Neural progenitor cell (in vitro differentiated cells): ENCODE measurements at places on chromosomes 12 and 14. TPM values are rescaled to one million over a fixed set of nuclear protein-coding genes. Genes with fewer than 3 reads are reported as not detected.

DNA sequence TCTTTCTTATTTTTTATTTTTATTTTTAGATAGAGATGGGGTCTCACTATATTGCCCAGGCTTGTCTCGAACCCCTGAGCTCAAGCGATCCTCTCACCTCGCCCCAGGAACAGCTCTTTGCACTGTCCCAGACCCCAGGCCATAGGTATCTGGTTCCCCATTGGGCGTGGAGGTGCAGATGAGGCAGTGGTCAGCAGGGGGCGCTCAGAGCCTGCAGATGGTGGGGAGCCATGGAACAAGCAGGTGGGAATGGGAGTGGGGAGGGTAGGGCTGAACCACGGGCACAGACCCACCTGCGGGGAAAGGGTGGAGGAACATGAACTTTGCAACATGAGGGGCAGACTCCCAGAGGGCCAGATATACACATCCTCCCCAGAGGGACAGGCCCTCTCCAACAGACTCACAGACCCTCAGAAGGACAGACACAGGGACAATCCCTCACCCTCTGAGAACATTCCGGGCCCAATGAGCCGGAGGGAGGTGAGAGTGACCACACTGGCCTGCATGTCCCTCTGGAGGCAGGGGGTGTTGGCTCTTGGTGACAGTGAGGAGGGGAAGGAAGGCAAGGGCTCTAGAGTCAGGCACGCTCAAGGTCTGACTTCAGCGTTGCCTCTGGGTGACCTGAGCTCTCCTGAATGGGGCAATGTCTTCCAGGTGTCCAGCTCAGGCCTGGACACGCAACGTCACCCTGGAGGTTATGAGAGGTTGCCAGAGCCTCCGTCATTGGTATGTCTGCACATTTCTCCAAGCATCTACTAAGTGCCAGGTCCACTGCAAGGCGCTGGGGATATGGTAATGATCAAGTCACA is 34.9 kb downstream of the KRT80 start:
- peak; percentile 84 for DNase-seq
- H3K27ac ChIP-seq: no peak overlapping the region
- H3K4me1 ChIP-seq: no peaks in the 10 kb centered on the region
- no peaks in the 10 kb centered on the region for H3K36me3 ChIP-seq
- no peak overlapping the region for H3K4me3 ChIP-seq

DNA sequence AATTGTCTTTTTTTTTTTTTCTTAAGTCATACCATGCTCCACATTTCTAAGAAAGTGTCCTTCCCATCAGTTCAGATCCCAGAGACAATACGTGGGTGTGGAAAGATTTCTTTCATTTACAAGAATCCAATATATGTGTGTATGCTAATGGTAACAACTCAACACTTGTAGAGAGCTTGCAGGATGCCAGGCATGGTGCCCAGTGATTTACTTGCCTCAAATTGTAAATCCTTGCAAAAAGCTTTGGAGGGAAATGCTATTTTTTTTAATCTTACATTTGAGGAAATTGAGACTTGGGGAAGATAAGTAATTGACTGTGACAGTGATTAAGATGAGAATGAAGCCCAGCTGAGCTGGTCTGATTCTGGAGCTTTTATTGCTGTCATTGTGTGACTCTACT is 1264.6 kb upstream of the SEL1L start:
- no peaks in the 10 kb centered on the region for H3K36me3 ChIP-seq
- no peak overlapping the region for H3K4me3 ChIP-seq
- no peaks in the 10 kb centered on the region for H3K27me3 ChIP-seq

DNA sequence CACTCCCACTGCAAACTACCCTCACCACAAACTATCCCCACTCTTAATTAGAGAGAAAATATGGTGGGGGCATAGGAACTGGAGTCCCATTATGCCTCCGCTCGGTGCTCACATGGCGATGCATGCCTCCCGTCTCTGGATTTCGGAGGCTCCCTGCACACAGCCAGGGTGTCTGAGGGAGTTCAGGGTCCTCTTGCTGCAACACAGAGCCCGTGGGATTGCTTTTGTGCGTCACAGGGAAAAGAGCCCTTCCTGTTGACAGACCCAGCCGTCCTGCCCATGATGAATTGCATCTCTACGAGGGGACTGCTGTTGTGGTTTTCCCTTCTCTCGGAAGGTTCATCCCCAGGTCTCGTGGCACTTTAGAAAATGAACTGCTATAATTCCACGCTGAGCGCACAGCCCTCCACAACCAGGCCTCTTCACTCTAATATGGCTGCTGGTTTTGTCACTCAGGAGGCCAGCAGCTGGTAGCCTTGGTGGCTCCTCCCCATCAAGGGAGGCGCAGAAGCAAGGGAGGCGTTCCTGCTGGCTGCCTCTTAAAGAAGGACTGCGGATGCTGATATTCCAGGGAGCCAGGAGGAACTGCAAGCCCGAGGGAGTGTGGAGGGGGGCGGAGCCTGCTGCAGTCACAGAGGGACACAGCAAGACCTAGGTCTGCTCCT is 158.0 kb downstream of the KCNA5 start:
- no peaks in the 10 kb centered on the region for H3K27me3 ChIP-seq
- no peak overlapping the region for H3K27ac ChIP-seq
- DNase-seq: peak; percentile 64
- H3K4me1 ChIP-seq: peaks cover 51% of the 10 kb centered on the region
- H3K4me3 ChIP-seq: no peak overlapping the region

DNA sequence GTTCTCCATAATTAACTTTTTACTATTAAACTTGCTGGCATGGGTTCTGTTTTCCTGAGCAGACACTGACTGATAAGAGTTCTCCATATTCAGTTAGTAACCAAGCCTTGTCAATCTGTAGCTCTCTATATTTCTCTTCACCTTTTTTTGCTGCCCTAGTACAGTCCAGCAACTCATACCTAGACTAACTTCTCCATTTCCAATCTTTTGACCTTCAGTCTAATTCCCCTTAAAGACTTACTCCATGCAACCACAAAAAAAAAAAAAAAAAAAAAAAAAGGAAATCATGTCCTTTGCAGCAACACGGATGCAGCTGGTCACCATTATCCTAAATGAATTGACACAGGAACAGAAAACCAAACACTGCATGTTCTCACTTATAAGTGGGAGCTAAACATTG is 125.7 kb upstream of the KRAS start:
- DNase-seq: no peak
- no peaks in the 10 kb centered on the region for H3K4me1 ChIP-seq
- H3K4me3 ChIP-seq: no peak overlapping the region
- no peak overlapping the region for H3K27ac ChIP-seq

SLC6A15 gene
- 15.1 and 25.4 TPM in 2 replicates for total RNA-seq

NRXN3 gene
- total RNA-seq: 5.9 and 6.1 TPM in 2 replicates

- DNase-seq: peak; percentile 76
- no peaks in the 10 kb centered on the region for H3K36me3 ChIP-seq
- H3K4me3 ChIP-seq: peak overlapping the region; percentile 37
- H3K27me3 ChIP-seq: peaks cover 61% of the 10 kb centered on the region
- peaks cover 6% of the 10 kb centered on the region for H3K4me1 ChIP-seq
- no peak overlapping the region for H3K27ac ChIP-seq
Measured at GRCh38 chr12:52250048-52250990, 17.3 kb downstream of the KRT7 start.

DNA sequence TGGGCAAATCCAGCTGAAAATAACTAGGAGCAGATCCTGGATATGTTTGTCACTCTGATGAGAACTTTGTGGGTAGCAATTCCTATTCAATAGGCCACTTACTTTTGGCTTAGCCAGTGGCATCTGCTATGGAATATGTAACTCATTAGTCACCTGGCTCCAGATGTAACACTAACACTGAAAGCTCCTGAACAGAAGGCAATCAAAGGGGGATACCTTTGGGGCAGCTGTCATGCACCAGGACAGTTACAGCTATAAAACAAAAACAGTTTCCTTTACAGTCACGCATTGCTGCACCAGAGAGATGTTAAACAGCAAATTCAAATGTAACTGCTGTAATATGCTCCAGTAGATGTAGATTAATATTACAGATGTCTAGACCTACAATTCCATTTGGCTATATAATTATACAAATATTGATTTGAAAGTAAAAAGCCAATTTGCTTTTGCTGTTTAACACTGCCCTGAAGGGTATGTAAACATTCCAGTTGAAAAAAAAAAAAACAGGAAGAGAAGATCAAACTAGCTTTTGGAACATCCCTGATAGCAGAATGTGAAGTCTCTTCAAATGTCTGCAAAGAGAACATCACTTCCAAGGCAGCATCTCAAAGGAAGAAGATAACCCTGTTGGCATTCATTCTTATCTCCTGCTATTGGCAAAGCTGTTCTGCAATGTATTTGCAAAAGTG is 18.4 kb downstream of the RACGAP1 start:
- no peak for DNase-seq
- peaks cover 7% of the 10 kb centered on the region for H3K36me3 ChIP-seq
- H3K27ac ChIP-seq: no peak overlapping the region
- H3K27me3 ChIP-seq: no peaks in the 10 kb centered on the region
- H3K4me1 ChIP-seq: no peaks in the 10 kb centered on the region

NRIP2 gene
- total RNA-seq: 0.09 and 0.65 TPM in 2 replicates
